Tibial nerve (tissue), 4 donors: ENCODE measurements at places on chromosomes 7 and 10.

- DNase-seq = no peak
Observed at GRCh38 chr10:57983281-57983791, 284.4 kb downstream of the IPMK start.

- no peak for DNase-seq
Observed at GRCh38 chr7:5694221-5694754, 87.2 kb downstream of the RNF216 start.

DNA sequence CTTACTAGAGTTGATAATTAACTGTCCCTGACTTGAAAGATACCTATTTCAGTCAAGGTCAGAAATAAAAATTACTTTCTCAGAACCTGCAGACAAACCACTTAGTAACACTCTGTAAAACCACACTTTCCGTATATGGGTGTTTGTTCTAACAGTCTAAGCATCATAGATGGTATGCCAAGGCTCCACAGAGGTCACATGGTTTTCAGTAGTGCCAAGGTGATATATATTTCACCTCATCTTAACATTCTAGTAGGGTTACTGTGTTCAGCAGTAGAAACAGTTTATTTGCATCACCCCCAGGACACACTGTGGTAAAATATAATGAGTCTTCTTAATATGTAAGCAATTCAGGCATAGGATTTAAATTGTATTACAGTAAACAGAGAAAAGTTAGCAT is 61.5 kb downstream of the KCND2 start:
- DNase-seq = no peak

GRCh38 chr10:103171278-103171677 is 21.8 kb downstream of the NT5C2 start:
- DNase-seq = no peak

DNA sequence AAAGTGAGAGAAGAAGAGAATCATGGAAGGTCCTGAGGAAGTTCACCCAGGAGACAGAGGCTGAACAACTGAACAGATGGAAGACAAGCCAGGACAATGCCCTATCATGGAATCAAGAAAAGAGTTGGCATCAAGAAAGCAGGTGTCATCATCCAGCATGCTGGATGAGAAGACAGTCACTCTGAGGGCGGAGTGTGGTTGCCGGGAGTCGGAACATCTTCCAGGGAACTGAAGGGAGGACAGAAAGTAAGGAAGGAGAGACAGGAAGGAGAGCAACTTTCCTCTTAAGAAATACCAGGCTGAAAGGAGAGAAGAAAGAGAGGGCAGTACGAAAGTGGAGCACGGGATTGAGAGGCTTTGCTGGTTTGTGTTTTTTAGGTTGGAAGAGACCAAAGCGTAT is 654.5 kb upstream of the CELF2 start:
- no peak for DNase-seq

DNA sequence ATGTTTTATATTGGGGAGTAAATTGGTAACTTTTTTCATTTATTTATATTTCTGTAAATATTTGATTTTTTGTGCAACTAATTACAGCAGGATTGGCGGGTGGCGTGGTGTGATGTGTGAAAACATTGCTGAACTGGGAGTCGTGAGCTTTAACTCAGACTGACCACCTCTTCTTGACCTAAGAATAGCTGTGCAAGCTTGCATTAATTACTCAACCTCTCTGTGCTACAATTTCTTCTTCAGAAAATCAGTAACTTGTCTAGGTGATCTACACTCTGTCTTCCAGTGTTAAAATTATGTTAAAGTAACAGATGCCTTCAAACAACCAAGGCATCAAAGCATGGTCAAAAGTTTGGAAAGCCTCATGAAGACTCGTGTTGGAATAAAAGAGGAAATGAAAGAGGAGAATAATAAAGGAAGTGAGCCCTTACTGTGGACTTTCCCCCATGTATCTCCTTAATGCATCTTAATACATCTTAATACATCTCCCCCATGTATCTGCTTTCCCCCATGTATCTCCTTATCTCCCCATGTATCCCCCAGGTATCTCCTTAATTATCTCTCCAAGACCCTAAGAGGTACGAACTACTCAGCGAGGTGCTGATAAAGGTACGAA is 71.2 kb downstream of the SVIL start:
- DNase-seq = no peak
